ENCODE measurements at places on chromosomes 2 and 18.

GRCh38 chr2:36538335-36538734 is 59.6 kb downstream of the FEZ2 start:
- DNase-seq, result no peak

GRCh38 chr18:23887035-23887434 is 127.5 kb upstream of the TTC39C start:
- no peak for DNase-seq

GRCh38 chr18:74499633-74500032 is 3.5 kb downstream of the CNDP2 start:
- DNase-seq, result peak; percentile 69

GRCh38 chr2:58512878-58513277 is 271.8 kb upstream of the FANCL start:
- DNase-seq, result no peak

DNA sequence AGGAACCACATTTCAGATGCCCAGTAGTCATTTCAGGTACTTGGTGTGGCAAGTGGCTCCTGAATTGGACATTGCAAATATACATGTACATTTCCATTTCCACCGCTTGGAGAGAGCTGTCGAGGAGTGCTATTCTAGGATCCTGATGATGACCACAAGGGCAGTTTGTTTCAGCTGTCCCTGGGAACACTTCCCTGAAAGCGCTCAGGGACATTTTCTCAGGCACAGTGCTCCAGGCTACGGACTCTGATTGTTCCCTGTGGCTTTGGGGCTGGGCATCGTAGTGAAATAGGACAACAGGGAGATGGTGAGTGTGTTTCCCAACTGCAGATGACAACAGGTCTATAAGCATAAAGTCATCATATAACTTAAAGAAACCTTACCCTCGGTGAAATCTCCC is 3.1 kb downstream of the DBI start:
- DNase-seq, result no peak

DNA sequence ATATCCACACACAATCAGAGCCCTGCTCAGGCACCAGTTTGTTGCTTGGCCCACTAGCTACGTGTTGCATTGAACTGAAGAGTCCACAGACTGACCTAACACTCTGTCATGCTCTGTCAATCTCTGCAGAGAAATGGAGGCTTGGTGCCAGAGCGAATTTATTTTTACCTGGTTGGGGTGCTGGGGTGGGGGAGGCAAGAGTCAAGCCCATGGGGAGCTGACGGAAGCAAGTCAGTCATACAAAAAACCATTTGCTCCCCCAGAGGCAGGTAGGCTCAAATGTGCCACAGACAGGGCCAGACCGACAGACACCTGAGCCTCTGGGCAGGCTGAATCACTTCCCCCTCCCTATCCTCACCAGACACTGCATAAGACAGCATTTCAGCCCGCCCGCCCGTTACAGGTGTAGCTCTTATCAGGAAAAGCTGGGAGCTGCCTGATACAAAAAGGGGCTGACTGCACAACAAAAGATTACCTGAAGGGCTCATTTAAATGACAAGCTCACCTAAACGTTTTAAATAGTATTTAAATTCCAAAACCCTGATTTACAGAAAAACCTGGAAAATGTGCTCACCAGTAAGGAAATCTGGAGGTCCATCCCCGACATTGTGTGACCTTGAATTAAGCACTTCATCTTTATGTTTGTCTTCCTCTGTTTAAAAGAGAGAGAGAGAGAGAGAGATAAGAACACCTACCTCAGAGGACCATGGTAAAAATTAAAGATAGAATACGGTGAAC is 2.1 kb upstream of the PCBP1 start:
- peak; percentile 75 for DNase-seq

- no peak for DNase-seq
These were observed 211.2 kb downstream of the TNS1 start for GRCh38 chr2:217791551-217791950.

GRCh38 chr2:45232818-45233217 is 223.6 kb upstream of the SIX2 start:
- DNase-seq, result no peak

- DNase-seq, result peak; percentile 38
These were observed 373.0 kb downstream of the NRXN1 start for GRCh38 chr2:50658883-50659282.

- peak; percentile 12 for DNase-seq
These were observed 59.6 kb downstream of the MYT1L start for GRCh38 chr2:2271469-2271941.

DNA sequence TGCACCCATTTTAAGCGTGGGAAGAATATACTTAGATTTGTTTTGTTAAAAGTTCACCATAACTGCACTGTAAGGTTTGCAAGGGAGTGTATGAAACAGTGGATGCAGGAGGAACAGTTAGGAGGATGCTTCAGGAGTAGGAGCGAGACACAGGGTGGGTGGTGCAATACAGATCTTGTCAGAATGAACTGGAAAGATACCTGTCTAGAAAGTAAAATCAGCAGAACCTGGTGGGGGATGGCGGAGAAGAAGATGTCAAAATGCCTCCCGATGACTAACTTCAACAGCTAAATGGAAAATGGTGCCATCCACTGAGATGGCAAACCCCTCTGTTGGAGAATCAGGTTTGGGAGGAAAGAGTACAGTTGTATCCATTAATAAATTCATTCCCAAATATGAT is 18.2 kb downstream of the LANCL1 start:
- no peak for DNase-seq

DNA sequence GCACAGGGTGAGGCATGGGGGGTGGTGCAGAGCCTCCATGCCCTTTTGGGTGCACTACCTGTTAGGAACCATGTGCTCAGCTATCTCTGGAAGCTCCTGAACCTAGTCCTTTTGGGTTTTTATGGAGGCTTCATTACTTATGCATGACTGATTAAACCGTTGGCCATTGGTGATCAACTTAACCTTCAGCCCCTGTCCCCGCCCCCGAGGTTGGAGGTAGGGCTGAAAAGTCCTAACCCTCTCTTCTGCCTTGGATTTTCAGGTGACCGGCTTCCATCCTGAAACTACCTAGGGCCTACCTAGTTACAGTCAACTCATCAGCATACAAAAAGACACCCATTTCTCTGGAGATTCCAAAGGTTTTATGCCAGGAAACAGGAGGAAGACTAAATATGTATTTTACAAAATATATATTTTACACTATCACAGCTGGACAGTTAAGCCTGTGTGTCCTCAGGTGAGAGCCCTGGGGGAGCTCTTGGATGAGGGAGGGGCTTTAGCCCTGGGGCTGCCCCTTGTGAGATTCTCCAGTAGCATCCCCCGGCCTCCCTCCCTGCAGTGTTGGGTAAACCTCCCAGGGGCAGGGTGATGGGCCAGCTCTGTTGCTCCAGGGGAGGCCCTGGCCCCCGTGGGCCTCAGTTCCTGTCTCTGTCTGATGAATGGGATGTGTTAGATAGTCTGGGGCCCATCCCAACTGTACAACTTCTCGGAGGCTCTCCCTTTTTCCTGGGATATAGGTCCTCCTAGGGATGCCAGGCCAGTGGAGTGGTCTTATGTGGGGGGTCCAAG is 24.1 kb downstream of the GLI2 start:
- no peak for DNase-seq

DNA sequence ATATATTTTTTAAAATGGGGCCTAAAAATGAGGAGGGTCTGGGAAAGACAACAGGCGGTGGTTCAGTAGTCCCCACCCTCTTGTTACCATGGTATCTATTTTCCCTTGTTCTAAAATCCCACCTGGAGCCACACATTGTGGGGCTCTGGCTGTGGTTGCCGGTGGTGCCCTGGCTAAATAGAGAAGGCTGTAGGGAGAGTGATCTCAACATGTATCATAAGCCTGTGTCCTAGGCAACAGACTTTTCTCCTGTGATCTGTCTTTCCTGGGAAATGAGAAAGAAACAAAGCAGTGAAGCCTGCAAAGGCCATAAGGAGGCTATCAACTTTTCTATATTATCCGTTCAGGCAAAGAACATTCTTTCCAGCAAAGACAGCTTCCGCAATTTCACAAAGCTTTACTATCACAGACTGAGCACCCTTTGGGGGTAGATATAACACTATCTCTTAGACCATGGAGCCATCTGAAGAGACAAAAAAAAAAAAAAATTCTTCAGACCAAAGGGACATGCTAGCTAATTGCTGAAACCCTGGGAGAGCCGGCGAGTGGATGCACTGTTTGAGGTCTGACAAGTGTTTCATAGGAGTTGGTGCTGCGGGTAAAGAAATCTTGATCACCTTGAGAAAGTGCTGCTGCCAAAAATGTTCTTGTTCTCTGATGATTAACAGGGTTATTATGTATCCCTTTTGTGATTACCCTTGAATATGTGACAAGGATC is 879.2 kb upstream of the DDX18 start:
- DNase-seq, result no peak

- DNase-seq, result no peak
These were observed 40.6 kb downstream of the NCK2 start for GRCh38 chr2:105785095-105785847.
